Activated CD4-positive, alpha-beta T cell treated with anti-CD3 and anti-CD28 coated beads for 48 hours (primary cell): ENCODE measurements at places on chromosomes 2 and 18.

- DNase-seq, result no peak
Observed at GRCh38 chr2:51717312-51717711, 685.4 kb upstream of the NRXN1 start.

GRCh38 chr2:229221641-229222040 lies 49.4 kb downstream of the PID1 start:
- DNase-seq, result no peak

GRCh38 chr2:29796446-29796845 lies 124.9 kb downstream of the ALK start:
- DNase-seq, result no peak

GRCh38 chr2:123370186-123370585 lies 654.9 kb upstream of the CNTNAP5 start:
- DNase-seq, result no peak

DNA sequence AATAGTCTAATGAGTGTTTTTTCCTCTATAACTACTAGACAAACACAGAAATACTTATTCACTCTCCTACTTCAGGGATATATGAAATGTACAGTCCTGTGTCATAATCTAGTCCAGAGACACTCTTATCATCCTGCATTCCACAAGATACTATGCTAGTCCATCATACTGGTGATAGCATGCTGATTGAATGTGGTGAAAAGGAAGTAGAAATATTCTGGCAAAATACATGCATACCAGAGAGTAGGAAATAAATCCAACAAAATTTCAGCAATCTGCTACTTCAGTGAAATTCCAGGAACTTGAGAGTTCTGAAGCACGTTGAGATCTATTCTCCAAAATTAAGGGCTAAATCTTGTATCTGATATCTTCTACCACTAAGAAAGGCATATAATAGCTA lies 353.9 kb downstream of the PID1 start:
- DNase-seq, result no peak

DNA sequence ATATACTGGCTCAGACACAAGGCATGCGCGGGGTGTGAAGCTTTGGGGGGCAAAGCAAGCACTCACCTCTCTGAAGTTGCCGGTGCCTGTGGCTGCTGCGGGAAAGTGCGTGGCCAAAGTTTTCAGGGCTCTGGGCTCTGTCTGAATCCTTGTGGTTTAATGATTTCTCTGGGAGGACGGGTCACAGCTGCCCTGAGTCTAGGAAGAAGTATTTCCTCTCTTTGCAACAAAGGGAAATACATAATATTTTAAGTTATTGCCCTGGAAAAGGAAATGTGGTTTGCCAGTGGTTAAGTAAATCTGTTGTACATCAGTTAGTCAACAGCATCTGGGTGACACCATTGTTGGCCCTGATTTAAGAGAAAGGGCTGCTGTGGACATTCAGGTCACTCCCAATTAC lies 56.7 kb upstream of the ZDBF2 start:
- DNase-seq, result no peak

GRCh38 chr2:195498839-195499490 lies 158.1 kb upstream of the SLC39A10 start:
- no peak for DNase-seq

- no peak for DNase-seq
Observed at GRCh38 chr2:217289907-217290280, 430.0 kb upstream of the TNP1 start.

- DNase-seq, result no peak
Observed at GRCh38 chr2:216428618-216429350, 16.5 kb downstream of the SMARCAL1 start.

DNA sequence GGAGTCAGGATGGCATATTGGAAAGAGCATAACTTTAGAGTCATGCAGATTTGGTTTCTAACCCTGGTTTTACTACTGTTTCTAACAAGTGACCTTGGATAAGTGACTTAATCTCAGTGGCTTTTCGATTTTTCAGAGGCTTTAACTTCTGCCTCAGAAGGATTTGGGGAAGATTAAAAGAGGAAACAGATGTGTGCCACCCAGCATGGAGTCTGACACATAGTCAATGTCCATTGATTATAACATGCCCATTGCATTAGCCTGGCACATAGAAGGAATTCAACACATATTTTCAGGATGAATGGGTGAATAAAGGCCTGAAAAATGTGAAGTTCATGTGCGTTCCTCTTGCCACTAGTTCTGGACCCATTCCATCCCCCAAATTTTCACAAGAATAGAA lies 438.2 kb downstream of the EPHA4 start:
- no peak for DNase-seq
